ENCODE measurements at places on chromosomes 6 and 20. TPM values are rescaled to one million over a fixed set of nuclear protein-coding genes. Genes with fewer than 3 reads are reported as not detected.

Gene OR11A1
- not detected for total RNA-seq

Gene SPATS1
- total RNA-seq: not detected

Gene PTGIS
- 41.2 TPM for total RNA-seq

DNA sequence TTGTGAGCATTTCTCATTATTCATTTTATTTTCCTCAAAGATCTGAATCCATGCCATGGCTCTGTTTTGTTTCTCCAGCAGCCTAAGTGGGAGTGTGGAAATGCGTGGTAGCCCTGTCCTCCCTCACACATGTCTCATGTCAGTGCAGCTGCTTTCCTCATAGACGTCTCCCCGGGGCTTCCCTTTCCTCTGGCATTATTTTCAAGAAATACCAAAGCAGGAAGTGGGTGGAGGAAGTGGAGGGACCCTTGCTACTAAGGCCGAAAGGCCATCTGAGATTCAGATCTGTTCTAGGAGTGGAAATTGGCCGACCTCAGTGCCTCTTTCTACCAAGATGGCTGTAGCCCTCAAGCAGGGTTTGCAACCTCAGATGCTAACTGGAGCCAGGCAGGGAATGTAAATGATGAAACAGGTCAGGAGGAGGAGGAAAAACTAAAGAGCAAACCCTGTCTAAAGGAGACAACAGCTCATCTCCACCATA, 420.9 kb upstream of the PLCB4 start:
- no peak overlapping the region for H3K4me3 ChIP-seq
- H3K36me3 ChIP-seq: no peaks in the 10 kb centered on the region
- H3K4me1 ChIP-seq: no peaks in the 10 kb centered on the region
- no peak overlapping the region for H3K27ac ChIP-seq

DNA sequence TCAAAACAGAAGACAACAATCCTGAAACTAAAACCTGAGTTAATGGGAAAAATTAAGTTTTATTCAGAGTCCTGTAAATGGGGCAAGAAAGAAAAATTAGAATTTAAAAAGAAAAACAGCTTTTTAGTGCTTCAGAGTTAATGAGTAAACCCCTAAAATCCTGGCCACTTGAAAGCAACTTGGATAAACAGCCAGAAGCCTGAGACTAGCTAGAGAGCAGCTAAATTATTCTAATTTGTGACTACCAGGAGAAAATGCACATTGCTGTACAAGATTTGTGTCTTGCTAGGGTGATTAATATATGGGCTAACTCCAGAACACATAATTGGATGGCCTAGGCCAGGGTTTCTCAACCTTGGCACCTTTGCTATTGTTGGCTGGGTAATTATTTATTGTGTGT, 62.4 kb upstream of the ARG1 start:
- DNase-seq: no peak
- H3K36me3 ChIP-seq: no peaks in the 10 kb centered on the region
- no peaks in the 10 kb centered on the region for H3K4me1 ChIP-seq

DNA sequence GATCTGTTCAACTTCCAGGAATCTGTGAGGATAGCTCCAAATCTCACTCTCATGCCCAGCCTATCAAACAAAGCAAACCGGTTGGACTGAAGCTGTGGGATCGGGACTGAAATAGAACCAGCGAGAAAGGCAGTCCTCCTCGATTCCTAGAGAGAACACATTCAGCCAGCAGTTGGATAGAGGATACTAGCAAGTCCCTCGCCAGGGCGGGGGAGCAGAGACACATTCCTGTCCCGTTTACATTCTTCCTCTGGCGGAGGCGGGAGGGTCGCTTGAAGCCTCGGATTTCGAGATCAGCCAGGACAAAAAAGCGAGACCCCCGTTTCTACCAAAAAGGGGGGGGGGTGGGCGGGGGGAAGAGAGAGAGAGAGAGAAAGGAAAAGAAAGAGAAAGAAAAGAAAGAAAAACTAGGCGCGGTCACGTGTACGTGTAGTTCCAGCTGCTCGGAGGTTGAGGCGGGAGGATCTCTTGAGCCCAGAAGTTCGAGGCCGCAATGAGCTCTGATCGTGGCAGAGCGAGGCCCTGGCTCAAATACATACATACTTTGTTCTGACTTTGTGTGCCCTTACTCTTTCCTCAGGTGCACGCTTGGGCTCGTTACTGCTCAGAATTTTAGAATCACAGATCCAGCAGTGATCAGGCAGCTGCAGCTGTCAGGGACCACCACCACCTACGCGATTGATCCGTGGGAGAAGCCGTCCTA, 19.5 kb downstream of the ZNF311 start:
- H3K4me1 ChIP-seq: peaks cover 5% of the 10 kb centered on the region
- no peaks in the 10 kb centered on the region for H3K36me3 ChIP-seq
- H3K27me3 ChIP-seq: no peaks in the 10 kb centered on the region
- H3K27ac ChIP-seq: peak overlapping the region; percentile 94

GRCh38 chr6:7893342-7893741, 17.2 kb downstream of the TXNDC5 start:
- H3K4me3 ChIP-seq: no peak overlapping the region
- no peak for DNase-seq
- H3K4me1 ChIP-seq: no peaks in the 10 kb centered on the region
- H3K36me3 ChIP-seq: peaks cover 70% of the 10 kb centered on the region
- no peak overlapping the region for H3K27ac ChIP-seq

Data from thyroid gland (tissue), 4 donors.